NCI-H1048 (cell line): ENCODE measurements at places on chromosomes 7 and 10.

DNA sequence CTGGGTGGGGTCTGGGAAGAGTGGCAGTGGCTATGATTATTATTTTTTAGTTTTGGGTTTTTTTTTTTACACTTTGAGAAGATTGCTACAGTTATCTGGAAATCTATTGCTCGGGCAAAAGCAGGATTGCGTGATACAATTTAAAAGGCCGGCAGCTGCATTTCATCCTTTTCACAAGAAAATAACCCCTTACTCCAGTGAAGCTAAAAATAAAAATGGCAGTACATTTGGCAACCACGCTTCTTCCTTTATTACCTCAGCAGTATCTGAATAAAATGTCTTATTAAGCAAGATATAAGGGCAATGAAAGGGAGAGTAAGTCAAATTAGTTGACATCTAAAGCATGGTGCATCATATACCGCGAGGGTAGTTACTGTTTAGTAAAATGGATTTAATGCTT lies 496.8 kb downstream of the LRMDA start:
- no peak for DNase-seq

GRCh38 chr10:43913676-43914235 lies 265.1 kb upstream of the ZNF32 start:
- no peak for DNase-seq

GRCh38 chr7:2269991-2270460 lies 28.0 kb downstream of the NUDT1 start:
- DNase-seq: no peak

GRCh38 chr10:76882245-76882644 lies 755.4 kb downstream of the KCNMA1 start:
- DNase-seq: no peak

DNA sequence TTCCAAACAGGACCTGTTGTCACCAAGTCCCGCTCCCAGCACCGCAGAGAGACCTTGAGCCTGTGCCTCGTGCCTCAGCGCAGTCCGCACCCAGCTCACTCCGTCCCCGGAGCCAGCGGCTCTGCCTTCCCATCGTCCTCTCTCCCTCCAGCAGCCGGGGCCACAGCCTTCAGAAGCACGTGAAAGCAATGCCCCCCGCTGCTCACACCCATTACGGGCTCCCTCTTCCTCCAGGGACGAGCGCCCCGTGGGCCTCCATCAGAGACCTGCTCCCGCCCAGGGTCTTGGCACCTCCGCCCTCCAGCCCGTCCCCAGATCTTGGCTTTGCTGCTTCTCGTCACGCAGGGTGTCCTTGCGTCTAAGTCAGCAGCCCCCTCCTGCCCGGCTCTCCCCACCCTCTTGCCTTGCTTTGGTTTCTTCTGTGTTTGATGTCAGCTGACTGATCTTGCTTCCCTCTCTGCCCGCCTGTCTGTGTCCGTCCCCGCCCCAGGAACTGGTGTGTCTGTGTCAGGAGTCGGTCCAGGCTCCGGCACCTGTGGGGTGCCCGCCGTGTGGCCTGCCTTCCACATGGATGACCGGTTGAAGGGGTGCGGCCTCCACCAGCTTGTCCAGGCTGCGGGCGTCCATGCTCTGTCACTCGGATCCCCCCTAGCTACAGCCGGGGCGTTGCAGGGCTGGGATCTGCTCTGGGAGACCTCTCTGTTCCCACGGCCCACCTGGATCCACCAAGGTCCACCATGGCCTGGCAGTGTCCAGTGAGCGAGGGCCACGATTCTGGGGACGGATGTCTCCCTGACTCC lies 61.9 kb downstream of the FOXL3 start:
- DNase-seq: no peak

DNA sequence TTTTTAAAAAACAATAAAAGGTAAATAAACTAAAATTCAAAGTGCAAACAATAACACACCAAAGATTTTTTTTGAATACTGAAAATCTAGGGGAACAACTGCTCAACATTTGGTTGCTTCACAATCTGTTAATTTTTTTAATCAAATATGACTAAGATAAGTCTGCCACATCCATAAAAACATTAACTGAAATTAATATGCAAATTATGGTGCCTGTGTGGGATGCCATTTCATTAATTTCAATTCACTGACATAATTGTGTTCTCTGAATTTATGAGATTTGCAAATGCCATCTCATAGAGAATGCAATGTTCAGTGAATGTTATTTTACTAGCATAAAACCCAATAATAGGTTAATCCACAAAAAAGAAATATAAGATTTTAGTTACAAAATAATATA lies 233.8 kb downstream of the LRRN3 start:
- no peak for DNase-seq

DNA sequence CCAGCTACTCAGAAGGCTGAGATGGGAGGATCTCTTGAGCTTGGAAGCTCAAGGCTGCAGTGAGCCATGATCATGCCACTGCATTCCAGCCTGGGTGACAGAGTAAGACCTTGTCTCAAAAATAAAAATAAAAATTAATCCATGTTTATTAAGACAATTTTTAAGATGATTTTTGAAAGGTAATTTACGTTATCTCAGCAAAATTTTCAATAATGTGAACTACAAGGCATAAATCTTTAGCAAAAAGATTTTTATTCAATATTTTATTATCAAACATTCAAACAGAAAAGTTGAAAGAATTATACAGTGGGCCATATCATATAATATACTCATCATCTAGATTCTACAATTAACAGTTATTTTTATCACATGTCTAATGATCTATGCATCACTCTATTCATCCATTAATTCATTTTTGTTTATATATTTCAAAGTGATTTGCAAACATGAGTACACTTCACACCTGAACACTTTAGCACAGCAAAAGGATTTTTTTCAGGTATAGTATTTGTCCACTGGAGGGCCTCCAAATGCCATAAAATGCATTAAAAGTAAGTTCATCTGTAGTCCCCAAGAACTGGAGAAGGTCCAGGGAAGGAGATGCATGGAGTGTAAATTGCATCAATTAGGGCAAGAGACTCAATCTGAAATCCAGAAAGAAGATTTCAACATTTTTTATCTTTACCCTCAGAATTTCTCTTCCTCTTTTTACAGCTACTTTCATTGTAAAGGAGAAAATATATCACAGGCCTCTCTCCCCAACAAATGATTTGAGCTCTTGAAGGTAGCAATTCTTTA lies 38.6 kb upstream of the RSBN1L start:
- peak; percentile 10 for DNase-seq

DNA sequence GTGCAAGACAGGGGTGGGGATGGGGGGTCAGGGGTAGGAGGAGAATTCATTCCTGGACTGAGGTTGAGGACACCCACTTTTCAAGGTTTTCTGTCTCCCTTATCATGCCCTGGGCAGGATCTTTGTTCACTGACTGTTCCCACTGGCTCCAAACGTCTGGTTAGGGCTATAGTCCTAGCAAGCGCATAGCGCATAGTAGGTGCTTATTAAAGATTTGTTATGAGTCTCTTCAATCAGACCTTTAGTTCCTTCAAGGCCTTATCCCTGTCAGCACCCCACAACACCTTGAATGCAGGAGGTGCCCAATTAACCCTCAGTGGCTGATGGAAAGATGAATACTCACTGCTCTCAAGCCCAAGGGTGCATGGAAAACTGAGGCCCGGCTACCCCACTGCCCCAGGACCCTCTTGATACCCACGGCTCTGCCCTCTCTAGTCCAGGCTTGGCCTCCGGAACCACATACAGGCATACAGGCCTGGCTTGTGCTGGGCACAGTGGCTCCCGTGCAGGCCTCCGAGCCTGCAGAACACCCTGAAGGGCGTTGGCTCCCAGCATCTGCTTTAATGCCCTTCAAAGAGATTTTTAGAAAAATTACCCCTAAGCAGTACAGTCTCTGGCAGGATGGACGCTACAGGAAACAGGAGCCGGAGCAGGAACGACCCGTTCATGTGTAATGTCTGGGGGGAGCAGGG lies 177.7 kb downstream of the SH3PXD2A start:
- DNase-seq: no peak

DNA sequence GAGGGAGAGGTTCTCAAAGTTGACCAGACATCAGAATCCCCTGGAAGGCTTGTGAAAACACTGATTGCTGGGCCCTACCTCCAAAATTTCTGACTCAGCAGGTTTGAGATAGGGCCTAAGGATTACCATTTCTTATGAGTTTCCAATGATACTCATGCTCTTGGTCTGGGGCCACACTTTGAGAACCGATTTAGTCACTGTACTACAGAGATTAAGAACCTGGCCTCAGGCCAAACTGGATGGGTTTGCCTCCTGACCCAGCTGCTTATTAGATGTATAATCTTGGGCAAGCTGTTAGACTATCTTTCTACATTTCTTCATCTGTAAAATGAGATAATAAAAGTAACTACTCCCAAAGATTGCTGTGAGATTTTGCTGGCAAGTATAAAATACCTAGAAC lies 77.1 kb upstream of the SCIN start:
- no peak for DNase-seq

- no peak for DNase-seq
Observed at GRCh38 chr7:39016609-39017008, 38.9 kb downstream of the POU6F2 start.

- DNase-seq: no peak
Observed at GRCh38 chr10:88521791-88522190, 61.3 kb downstream of the RNLS start.

GRCh38 chr7:112843151-112843550 lies 53.0 kb upstream of the TMEM168 start:
- no peak for DNase-seq

GRCh38 chr7:111098926-111099250 lies 8.0 kb downstream of the LRRN3 start:
- no peak for DNase-seq

GRCh38 chr7:135827391-135827790 lies 78.8 kb upstream of the FAM180A start:
- DNase-seq: no peak

GRCh38 chr10:102660888-102661657 lies 16.8 kb downstream of the TRIM8 start:
- no peak for DNase-seq

- DNase-seq: no peak
Observed at GRCh38 chr7:113431406-113431805, 313.1 kb upstream of the SMIM30 start.

GRCh38 chr10:78528749-78529204 lies 495.1 kb downstream of the RPS24 start:
- DNase-seq: no peak

GRCh38 chr7:126215785-126216184 lies 1037.0 kb downstream of the GRM8 start:
- DNase-seq: no peak

- DNase-seq: no peak
Observed at GRCh38 chr7:44313016-44313415, 12.4 kb downstream of the CAMK2B start.

DNA sequence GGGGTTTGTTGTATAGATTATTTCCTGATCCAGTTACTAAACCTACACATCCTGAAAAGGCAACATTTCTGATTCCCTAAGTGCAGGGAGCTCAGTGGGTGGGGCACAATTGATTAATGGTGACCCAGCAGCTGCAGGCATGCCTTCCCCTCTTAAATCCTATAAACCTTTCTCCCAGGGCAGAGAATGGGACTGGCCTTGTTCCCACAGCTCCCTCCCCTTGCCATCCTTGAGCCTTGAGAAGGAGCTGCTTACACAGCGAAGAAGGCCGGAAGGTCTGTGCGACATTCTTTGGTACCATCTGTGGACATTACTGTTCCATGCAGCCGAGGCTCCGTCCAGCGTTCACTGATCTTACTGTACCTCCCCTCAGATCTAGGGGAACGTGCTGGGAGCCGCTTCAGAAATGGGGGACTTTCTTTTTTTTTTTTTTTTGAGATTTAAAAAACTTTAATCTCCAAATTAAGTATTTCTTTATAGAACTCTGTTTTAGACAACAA lies 14.3 kb downstream of the KLF6 start:
- DNase-seq: no peak

- no peak for DNase-seq
Observed at GRCh38 chr10:122239578-122240257, 31.4 kb upstream of the BTBD16 start.

- no peak for DNase-seq
Observed at GRCh38 chr7:15715435-15715834, 29.0 kb upstream of the MEOX2 start.

DNA sequence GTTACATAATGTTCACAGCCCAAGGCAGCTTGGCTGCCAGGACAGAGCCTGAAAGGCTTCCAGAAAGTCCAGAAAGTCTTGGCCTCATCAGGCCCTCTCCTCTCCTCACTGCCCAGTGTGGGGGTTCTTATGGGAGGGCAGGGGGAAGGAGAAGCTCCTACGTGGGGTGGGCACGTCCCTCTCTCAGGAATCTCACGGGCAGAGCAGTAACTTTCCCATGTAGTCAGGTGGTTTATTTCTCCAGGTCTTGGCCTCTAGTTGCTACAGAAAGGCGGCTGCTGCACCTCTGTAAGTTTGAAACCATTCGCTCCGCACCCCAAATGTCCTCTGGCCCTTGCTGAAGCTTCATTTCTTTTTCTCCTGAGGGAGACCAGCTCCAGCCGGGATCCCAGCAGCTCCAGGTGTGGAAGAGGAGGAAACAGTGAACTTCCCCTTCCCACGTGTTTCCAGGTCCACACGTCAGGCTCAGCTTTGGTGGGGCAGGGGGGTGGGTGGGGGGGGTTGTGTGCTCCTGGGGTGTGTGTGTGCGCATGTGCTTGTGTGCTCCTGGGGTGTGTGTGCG lies 320.3 kb downstream of the WDR37 start:
- DNase-seq: no peak

DNA sequence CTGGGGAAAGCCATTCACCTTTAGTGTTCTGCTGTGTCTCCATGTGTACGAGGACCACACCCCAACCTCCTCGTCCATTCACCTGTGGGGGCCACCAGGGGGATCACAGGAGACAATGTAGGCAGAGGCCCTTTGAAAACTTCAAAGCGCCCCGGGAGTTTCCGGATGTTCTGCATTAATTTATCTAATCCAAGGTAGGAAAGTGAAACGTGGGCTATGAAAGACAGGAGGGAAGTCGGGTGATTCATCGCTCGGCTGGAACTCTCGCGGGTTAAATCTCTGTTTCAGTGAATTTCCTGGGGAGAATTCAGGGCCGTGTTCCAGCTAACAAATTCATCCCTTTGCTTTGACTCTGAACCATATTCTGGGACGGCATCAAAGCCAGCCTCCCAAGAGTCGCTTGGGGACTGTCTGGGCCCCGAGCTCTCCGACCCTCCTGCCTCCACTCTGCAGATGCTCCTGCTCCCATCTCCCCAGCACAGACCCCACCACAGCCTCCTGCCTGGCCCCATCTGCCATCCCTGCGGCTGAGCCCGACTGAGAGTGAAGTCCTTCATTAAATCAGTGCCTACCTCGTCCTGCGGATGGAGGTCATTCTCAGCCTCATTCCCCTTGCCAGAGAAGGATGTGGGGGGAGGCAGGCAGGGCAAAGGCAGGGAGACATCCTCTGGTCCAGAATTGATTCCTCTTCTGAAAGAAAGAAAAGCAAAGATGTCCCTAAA lies 114.1 kb upstream of the CARD11 start:
- no peak for DNase-seq

- DNase-seq: no peak
Observed at GRCh38 chr10:58821752-58822056, 309.0 kb downstream of the BICC1 start.

DNA sequence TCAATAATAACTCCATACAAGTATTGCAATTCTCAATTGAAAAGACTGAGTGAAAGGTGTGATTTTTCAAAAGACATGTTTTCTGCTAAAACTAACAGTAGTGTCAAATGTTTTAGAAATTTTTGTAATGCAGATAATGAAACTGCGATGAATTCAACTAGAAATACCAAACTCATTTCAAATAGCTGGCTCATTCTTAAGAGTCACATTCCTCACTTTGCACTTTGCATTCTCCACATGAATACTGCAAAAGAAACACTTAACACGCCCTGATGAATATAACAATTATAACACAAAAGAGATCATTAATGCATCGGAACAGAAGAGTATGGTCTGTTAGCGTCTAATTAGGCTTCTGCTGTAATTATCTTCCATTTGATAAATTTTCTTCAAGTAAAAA lies 15.5 kb upstream of the TSPAN12 start:
- no peak for DNase-seq
